ENCODE measurements at places on chromosomes 6 and 20.

DNA sequence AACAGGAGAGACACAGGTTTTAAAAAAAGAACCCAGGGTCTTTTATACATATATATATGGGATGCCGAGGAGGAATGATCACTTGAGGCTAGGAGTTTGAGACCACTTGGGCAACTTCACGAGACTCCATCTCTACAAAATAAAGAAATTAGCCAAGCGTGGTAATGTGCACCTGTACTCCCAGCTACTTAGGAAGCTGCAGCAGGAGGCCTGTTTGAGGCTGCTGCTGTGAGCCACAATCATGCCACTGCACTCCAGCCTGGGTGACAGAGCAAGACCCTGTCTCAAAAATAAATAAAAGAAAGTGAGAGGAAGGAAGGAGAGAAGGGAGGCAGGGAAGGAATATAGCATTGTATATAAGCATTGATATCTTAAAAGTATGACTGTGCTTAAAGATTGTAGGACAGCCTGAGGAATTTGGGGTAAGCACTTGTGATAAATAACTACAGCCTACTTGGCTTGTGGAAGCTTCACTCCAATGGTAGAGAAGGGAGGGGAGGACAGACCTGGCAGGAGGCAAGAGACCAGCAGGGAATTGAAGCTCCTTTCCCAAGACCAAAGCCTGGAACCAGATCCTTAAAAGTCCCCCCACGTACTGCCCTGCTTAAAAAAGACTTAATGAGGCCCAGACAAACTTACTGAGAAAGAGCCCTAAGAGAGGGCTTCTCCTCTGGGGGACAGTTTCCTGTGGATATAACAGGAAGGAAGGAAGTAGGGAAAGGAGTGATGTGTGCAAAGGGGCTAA lies 2.5 kb upstream of the SNTA1 start:
- no peak for DNase-seq

DNA sequence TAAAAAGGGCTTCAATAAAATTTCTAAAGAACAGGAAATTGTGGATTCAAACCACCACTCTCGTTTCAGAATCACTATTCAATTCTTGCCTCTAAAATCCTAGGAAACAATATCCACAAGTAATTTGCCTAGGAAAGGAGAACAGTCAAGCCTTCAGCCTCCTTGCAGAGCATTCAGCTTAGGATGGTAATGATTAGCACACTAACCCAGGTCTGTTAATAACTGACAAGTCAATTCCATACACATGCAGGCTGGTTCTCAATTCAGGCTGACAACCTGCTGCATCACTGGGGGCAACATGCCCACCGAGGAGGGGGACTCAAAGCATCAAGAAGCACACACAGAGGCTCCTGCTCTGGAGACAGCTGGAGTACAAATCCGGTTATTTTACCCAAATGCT lies 57.6 kb downstream of the GMDS start:
- no peak for DNase-seq

DNA sequence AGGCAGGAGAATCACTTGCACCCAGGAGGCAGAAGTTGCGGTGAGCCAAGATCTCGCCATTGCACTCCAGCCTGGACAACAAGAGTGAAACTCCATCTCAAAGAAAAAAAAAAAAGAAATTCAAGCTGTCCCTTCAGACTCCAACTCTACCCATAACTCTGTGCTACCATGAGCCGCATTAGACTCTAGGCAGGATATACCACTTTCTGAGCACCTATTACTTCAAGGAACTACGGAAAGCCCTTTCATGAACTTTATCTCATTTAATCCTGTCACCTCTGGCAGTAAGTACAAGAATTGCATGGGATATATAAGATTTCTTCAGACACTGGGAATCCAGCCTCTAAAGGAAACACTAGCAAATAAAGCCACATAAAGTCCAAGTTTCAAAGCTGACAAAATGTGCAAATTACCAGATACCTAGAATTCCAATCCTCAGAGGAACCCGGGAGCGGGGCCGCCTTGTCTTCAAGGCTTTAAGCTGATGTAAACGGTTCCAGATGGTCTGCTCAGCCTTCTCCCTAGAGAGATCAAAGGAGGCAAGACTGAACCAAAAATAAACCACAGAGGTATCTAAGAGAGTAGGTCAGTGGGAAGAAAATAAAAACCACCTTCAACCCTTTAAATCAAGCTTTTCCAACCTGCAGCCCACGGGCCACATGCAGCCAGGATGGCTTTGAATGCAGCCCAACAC lies 9.4 kb downstream of the CDK5RAP1 start:
- DNase-seq: no peak

DNA sequence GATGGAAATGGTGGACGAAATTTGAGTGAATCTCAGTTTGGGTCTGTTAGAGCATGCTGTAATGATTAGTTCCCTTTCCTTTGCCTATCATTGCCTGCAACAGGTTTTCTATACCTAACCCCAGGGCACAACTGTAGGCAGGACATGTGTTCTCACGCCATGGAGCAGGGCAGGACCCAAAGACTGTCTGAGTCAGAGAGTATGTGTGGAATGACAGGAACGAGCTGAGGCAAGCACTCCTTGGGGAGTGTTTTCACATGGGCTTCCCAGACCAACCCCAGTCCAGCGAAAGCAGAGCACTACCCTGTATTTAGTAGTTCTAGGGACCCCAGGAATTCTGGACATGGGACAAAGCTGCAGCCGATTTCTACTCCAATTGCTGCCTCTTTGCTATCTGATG lies 234.2 kb downstream of the HACE1 start:
- no peak for DNase-seq

- no peak for DNase-seq
Observed at GRCh38 chr6:164911873-164912580, 397.4 kb downstream of the C6orf118 start.

GRCh38 chr6:75306064-75306463 lies 21.5 kb upstream of the TMEM30A start:
- DNase-seq: no peak

- no peak for DNase-seq
Observed at GRCh38 chr6:45780523-45780922, 235.1 kb downstream of the CLIC5 start.

DNA sequence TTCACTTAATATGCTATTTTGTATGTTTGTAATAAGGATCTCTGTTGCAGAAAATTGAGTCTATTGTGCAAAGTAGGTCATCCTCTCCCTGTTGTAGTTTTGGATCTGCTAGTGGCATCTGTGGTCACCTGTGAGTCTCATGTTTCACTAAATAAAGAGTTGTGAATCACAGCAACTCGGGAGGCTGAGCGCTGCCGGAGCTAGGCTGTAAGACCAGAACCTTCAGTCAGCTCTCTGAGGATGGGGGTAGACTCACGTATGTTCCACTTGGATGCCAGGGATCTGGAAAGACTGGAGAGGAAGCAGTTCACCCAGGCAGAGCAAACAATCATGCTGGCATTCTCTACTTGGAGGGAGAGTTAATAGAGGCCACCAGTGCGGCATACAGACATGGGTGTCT lies 187.3 kb upstream of the FOXA2 start:
- DNase-seq: no peak

GRCh38 chr6:134544737-134545136 lies 226.8 kb upstream of the SGK1 start:
- no peak for DNase-seq

DNA sequence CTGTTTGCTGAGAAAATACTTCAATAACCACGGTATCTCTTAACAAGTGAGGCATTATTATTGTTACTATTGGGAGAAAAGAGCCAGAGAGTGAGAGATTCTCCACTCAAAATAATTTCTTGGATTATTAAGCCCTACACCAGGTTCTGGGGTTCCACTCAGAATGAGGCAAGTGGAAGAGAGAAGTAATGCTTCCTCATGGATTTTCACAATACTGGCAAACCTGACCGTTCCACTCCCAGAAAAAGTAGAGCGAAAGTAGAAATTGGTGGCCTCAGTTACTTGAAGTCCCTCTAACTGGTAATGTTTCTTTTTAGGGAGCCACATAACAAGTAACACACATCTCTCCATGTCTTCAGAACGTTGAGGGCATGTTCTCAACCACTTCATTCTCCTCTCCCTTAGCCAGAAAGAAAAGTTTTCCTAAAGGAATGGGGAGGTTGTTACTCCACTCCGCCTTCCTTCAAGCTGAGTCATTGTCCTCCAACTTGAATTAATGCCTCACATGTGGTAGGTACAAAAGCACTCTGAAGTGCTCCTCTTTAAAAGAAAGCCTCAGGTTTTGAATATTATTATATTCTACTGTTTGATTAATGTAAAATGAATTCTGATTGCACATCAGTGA lies 1.9 kb downstream of the BAG2 start:
- no peak for DNase-seq

Measured in putamen (tissue), 1 donor.